ENCODE measurements at places on chromosomes 7 and 10. TPM values are rescaled to one million over a fixed set of nuclear protein-coding genes. Genes with fewer than 3 reads are reported as not detected.

The UBE3C gene
- total RNA-seq, result 59.3 TPM

DNA sequence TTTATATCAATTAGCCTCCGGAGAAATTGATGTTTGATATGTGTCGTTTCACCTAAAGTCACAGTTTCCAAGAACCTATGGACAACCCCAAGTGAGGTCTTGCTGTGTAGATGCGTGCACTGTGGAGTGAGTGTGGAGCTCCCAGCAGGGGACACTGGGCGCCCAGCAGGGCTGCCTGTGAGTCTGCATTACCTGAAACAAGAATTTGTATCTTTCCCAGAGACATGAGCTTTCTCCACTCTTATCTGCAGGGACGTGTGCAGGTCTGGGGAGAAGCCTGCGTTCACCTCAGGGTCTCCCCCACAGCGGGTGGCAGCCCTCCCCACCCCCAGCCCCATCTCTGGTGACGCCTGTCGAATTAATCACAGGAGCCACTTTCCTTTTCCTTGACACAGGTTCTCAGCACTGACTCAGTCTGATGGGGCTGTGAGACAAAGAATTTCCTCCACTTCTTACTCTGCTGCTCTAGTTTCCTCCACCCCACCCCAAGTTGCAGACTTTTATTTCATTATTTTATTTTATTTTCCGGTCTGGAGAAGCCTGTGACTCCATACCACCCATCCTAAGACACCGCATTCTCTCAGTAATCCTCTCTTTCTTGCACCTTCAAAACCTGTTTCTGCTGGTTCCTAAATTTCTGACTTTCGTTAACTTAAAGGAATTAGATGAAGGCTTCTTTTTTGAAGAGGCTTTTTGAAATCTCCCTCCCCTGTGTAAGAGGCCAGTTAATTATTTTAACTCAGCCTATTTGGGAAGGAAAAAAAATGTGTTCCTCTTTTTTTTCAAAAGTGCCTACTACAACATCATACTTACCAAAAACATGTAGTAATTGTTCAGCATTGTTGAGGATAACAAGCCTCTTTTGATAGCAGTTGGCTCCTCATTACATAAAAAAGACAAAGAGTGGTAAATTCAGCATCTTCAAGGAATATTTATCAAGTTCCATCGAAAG is 17.0 kb upstream of the INSIG1 start:
- no peaks in the 10 kb centered on the region for H3K27me3 ChIP-seq
- no peak for DNase-seq
- H3K27ac ChIP-seq, result no peak overlapping the region
- H3K4me3 ChIP-seq, result no peak overlapping the region
- peaks cover 16% of the 10 kb centered on the region for H3K4me1 ChIP-seq

GRCh38 chr7:127813991-127814541 is 162.1 kb downstream of the SND1 start:
- no peaks in the 10 kb centered on the region for H3K36me3 ChIP-seq
- no peak overlapping the region for H3K4me3 ChIP-seq
- H3K4me1 ChIP-seq, result peaks cover 13% of the 10 kb centered on the region
- no peak overlapping the region for H3K27ac ChIP-seq
- no peaks in the 10 kb centered on the region for H3K27me3 ChIP-seq

DNA sequence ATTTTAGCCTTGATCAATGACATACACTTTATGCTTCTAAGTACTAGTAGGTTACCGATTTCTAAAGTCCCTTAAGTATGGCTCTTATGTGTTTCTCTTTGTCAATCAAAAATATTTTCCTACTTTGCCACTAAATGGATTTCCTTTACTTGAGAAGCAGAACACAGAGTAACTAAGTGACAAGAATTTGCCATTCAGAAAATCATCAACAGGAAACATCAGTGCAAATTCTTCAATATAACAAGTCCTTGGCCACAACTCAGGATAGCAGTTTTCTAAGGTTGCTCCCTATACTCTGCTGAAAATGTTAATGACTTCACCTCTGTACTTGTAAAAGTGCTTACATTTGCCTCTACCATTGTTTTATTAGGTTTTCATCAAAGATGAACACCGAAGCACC is 239.6 kb upstream of the SLC26A5 start:
- DNase-seq, result no peak
- H3K27ac ChIP-seq, result no peak overlapping the region
- H3K4me3 ChIP-seq, result no peak overlapping the region
- no peaks in the 10 kb centered on the region for H3K4me1 ChIP-seq
- no peaks in the 10 kb centered on the region for H3K27me3 ChIP-seq
- H3K36me3 ChIP-seq, result no peaks in the 10 kb centered on the region

- no peak for DNase-seq
- H3K4me3 ChIP-seq, result no peak overlapping the region
- no peaks in the 10 kb centered on the region for H3K27me3 ChIP-seq
- H3K36me3 ChIP-seq, result no peaks in the 10 kb centered on the region
- no peak overlapping the region for H3K27ac ChIP-seq
Measured at GRCh38 chr7:2526659-2527504, 7.3 kb downstream of the LFNG start.

The VIPR2 gene
- 3.1 TPM for total RNA-seq

The ARL5B gene
- 108 TPM for total RNA-seq

DNA sequence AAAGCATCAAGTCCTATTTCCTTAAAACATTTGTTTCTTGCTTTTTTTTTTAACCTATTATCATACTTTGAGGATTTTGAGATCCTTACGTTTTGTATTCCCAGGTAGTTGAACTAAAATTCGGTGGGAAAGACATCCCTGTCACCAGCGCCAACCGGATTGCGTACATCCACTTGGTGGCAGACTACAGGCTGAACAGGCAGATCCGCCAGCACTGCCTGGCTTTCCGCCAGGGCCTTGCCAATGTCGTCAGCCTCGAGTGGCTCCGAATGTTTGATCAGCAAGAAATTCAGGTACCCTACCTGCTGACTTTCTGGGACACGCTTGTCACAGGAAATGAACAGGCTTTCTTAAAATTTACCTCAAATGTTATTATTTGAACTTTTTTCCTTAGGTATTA is 83.0 kb upstream of the DNAJB6 start:
- H3K4me3 ChIP-seq, result no peak overlapping the region
- no peak for DNase-seq
- H3K36me3 ChIP-seq, result peaks cover 3% of the 10 kb centered on the region
- no peaks in the 10 kb centered on the region for H3K4me1 ChIP-seq
- no peaks in the 10 kb centered on the region for H3K27me3 ChIP-seq
- H3K27ac ChIP-seq, result no peak overlapping the region

- H3K4me1 ChIP-seq, result no peaks in the 10 kb centered on the region
- no peak for DNase-seq
- no peak overlapping the region for H3K27ac ChIP-seq
Measured at GRCh38 chr7:1676550-1677078, 6.5 kb downstream of the ELFN1 start.
